Amniotic epithelial cell (primary cell): ENCODE measurements at places on chromosomes 3 and 15.
A peak's percentile ranks its signal among the peaks of the same experiment; 100 is the strongest.

DNA sequence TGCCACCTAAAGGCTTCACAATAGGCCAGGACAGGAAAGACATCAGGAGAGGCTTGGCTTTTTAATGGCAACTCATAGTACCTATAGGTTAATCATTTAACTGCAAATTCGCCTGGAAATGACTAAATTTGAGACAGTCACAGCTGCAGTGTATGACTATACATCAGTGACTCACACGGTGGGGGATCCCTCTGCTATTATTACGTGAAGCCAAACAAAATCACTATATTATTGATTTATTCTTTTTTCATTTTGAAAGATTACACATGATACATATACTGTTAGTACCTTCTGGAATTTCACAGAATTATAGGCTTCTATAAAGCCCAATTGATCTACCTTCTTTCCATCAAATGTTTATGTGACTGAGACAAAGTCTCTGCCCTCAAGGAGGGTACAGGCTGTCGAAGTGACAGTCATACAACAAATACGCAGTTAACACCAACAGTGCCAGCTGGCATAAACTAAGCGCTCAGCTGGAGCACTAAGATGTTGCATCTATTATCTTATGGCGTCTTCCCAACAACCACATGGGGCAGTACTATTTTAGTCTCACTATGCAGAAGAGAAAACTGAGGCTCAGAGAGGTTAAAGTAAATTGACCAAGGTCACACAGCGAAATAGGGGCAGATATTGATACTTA lies 82.0 kb upstream of the LMOD3 start:
- DNase-seq, result no peak

DNA sequence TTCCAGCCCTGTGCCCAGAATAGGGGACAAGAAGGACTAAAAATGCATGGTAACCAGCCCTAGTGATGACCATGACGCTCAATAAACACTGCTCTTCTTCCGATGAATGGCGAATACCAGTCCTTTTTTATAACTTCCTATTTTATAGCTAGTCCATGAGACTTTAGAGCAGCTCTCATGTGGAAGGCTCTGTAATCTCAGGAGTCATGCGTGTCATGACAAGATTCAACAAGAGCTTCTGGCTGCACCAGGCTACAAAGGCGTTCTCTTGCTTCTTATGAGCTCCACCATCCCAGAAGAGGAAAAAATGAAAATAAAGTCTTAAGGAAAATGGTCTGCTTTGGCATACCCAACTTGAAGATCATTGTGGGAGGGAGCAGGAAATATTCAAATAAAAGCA lies 141.0 kb downstream of the TMCO5A start:
- DNase-seq, result no peak

DNA sequence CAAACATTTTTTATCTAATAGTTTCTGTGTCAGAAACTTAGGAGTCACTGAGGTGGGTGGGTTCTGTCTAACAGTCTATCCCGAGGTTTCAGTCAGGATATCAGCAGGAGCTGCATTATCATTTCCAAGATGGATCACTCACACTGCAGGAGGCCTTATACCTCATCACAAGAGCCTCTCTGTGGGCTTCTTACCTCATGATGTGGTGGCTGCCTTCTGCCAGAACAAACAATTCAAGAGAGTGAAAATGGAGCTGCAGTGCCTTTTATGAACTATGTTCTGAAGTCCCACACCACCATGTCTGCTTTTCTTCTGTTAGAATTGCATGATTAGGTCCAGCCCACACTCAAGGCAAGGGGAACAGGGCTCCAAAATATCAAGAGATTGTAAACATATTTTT lies 27.9 kb downstream of the RFX7 start:
- peak; percentile 62 for DNase-seq

DNA sequence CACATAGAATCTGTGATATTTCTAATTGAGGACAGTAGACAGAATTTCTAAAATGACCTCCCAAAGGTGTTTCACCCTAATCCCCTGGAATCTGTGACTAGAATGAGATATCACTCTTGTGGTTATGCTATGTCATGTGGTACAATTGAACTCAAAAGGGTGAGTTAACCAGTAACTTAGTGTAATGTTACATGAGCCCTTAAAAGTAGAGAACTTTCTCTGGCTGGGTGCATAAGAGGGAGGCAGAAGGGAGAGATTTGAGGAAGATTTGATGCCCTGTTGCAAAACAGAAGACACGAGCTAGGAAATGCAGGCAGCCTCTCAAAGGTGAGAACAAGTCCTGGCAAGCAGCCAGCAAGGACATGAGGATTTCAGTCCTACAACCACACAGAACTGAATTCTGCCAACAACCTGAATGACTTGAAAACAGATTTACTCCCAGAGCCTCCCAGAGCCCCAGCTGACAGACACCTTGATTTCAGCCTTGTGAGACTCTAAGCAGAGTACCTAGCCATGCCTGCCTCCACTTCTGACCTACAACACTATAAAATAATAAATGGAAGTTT lies 160.3 kb downstream of the MTHFS start:
- DNase-seq, result no peak

- no peak for DNase-seq
Measured at GRCh38 chr15:61936528-61937195, 123.6 kb downstream of the VPS13C start.

GRCh38 chr3:141578202-141578973 lies 91.6 kb downstream of the RASA2 start:
- DNase-seq, result peak; percentile 86
